ENCODE measurements at places on chromosomes 12 and 14.

GRCh38 chr14:96299441-96299840, 43.4 kb downstream of the BDKRB1 start:
- DNase-seq = no peak

- no peak for DNase-seq
Observed at GRCh38 chr14:88798156-88798555, 5.4 kb upstream of the EML5 start.

GRCh38 chr12:113674996-113675395, 203.3 kb upstream of the LHX5 start:
- DNase-seq = no peak

GRCh38 chr12:73136386-73136785, 864.2 kb downstream of the TRHDE start:
- no peak for DNase-seq

GRCh38 chr14:76696791-76697190, 64.5 kb upstream of the VASH1 start:
- DNase-seq = no peak

DNA sequence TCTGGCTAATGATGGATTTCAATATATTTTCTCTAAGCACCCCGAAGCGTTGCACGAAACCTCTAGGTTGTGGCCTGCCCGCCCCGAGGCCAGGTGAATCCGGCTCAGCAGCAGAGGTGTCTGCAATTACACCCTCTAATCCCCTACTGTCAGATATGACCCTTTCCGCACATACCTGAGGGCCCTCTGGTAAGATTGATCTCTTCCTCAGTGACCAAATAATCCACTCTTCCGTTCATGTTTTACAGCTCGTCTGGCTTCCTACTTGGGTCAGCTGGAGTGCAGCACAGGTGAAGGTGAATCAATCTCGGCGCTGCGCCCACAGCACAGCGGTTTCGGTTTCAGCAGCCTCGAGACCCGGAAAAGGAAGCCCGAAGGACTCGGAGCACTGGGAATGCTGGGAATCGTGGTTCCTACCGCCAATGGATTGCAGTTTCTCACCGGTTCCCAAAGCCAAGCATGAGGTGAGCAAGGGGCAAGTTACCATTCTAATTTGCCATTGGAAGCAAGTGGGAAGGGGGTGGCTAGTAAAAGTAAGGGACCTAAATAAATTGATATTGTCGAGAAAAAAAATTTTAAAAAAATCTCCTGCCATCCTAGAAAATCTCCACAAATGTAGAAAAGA, at the start of gene SYNJ2BP:
Gene SYNJ2BP, minus strand, starts transcription at position 366 of the 625 bp plus-strand sequence. Its CDS starts 127 bp downstream, at position 239.
- DNase-seq = peak; percentile 90

DNA sequence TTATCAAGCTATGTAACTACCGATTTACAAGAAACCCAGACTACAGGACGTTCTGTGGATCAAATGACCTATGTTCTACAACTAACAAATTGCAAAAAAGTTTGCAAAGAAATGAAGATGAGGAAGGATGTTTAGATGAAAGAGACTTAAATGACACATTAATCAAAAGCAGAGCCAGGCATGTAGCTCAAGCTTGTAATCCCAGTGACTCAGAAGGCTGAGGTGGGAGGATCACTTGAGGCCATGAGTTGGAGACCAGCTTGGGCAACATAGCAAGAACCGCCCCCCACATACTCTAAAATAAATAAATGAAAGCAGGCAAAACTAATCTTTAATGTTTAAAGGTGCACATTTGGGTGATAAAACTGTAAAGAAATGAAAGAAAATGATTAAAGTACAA, 331.9 kb downstream of the BTG1 start:
- DNase-seq = no peak

GRCh38 chr12:101055940-101056339, 154.1 kb downstream of the SLC5A8 start:
- no peak for DNase-seq

- no peak for DNase-seq
Observed at GRCh38 chr12:127785540-127785939, 481.4 kb upstream of the TMEM132C start.

DNA sequence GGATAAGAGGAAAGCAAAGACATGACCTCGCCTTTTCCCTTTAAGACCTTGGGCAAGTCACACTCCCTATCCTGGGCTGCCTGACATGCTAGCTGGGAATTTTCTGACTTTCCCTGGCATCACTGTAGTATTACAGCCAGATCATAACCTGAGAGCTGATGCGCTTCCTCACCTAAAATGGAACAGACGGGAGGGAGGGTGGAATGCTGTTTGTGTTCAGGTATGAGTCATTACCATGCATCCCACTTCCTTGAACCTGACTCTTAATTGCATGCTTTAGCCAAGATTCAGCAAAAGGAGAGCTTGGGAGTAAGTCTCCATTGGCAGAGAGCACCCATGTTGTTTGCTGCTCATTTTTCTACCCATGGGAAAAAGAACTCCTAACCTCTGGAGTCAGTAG, 156.5 kb downstream of the KCNK10 start:
- no peak for DNase-seq

GRCh38 chr14:65783576-65783975, 371.0 kb downstream of the FUT8 start:
- DNase-seq = no peak

DNA sequence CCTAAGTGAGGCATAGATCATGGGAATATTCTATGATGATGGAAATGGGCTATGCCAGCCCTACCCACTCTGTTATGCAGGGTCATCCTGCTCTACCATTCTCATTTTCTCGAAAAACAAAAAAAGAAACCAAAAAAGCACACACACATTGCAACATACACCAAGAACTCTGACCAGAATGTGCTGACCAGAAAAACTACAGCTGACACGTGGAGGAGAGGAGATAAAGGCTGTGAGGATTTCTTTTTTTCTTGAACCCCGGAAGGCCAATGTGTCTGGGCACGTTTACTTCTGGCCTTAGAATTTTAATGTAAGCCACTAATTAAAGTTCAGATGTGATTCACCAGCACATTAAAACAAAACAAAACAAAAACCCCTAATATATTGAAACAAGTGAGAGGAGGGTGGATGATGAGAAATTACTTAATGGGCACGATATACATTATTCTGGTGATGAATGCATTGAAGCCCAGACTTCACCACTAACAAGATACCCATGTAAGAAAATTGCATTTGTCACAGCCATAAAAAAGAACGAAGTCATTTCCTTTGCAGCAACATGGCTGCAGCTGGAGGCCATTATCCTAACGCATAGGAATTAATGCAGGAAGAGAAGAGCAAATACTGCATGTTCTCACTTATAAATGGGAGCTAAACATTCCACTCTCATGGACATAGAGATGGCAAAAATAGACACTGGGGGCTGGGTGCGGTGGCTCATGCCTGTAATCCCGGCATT, 66.3 kb upstream of the PLEKHG3 start:
- DNase-seq = no peak

GRCh38 chr12:93676408-93677194, 574 bp upstream of the CRADD start:
- no peak for DNase-seq

DNA sequence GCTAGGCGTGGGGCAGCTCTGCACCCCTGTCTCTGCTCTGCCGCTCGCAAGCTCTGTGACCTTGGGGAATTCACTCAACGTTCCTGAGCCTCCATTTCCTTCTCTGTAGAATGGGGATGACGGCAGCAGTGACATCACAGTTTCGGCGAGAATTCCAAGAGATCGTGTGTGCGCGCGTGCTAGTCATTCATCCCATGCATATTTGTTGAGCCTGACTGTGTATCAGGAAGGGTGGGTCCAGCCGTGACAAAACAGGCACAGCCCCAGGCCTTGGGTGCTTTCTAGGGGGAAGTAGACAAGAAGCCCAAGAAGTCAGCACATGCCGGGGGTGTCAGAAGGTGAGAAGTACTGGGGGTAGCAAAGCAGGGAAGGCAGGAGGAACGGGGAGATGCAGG, 145.6 kb upstream of the NCOR2 start:
- DNase-seq = peak; percentile 28

- no peak for DNase-seq
Observed at GRCh38 chr12:130139567-130140421, 22.5 kb upstream of the FZD10 start.

DNA sequence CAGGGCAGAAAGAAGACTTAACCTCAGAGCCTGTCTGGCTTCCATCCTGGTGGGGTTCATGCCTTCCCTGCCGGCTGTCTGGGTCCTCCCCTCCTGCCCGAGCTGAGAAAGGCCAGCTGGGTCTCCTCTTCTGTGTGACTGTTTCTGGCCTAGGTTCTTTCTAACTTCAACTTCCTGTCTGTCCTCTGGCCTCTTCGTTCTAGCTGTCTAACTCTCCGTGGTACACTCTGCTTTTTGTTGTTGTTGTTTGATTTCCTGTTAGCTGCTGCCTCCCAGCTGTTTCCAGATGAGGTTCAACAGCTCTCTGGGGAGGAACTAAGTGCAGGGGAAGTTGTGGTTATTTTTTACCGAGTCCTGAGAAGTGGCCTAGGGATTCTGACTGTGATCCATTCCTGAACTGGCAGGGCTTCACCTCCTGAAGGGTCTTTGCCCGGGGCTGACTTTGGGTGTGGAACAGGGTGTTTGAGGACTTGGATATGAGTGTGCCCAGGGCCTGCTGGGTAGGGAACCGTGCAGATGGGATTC, 3.2 kb downstream of the MLXIP start:
- peak; percentile 71 for DNase-seq

- DNase-seq = no peak
Observed at GRCh38 chr12:12788131-12788530, 2.7 kb downstream of the APOLD1 start.

DNA sequence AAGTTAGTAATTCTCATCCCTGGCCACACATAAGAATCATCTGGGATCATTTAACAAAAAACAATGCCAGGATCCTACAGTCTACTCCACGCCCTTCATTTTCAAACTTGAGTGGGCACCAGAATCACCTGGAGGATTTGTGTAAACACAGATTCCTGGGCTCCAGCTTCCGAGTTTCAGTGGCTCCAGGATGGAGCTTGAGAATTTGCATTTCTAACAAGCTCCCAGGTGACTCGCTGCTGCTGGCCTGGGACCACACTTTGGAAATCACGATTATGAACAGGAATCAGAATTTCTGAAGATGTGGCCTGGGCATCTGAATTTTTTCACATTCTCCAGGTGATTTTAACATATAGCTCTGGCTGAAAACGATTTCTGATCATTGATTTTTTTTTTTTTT, 234.8 kb downstream of the CACNA1C start:
- no peak for DNase-seq

- peak; percentile 59 for DNase-seq
Observed at GRCh38 chr12:109963743-109964429, 32.3 kb downstream of the GIT2 start.
